ENCODE measurements at places on chromosomes 13 and 19.

- DNase-seq, result no peak
Measured at GRCh38 chr13:113027566-113027965, 58.6 kb downstream of the MCF2L start.

DNA sequence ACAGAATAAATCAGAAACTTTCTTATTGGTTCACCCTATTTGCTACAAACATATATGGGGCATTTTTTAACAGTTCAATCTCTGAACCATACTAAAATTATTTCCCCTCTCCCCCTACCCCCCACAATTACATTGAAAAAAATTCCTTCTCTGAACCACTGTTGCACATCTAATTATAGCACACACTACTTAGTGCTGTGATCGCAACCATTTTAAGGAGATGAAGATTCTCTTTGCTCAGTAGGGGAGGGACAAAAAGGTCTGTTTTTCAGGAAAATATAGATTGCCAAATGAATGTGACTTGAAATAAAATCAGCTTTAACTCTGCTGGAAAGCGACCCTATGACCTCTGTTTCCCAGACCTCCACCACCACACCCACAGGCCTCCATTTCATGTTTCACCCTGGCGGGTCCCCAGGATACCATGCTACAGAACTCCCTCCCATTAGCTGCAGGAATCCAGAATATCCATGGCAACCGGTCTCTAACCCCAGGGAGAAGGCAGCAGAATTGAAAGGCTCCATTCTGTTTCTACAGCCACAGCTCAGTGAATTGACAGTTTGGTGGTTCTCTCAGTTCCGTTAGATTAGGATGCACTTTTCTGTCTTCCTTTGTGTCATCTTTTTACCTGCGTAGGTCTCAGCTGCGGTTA, 286.3 kb downstream of the TBC1D4 start:
- no peak for DNase-seq

DNA sequence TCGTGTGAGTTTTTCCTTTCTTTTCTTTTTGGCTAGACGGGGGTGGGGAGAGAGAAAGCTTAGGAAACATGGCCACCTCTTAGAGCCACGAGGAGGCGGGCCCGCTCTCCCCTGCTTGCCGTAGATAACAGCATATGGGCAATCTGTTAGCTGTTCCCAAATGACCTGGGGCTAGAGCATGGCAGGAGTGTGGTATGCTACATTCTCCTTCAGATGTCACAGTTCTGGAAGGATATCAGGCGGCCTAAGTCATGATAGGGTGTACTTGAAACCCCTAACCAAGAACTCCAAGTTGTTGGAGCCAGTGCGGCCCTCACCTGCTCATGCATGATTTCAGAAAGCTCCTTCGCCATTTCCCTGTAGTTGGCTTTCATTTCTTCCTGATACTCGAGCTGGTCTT, 44.3 kb upstream of the SLC15A1 start:
- DNase-seq, result no peak

DNA sequence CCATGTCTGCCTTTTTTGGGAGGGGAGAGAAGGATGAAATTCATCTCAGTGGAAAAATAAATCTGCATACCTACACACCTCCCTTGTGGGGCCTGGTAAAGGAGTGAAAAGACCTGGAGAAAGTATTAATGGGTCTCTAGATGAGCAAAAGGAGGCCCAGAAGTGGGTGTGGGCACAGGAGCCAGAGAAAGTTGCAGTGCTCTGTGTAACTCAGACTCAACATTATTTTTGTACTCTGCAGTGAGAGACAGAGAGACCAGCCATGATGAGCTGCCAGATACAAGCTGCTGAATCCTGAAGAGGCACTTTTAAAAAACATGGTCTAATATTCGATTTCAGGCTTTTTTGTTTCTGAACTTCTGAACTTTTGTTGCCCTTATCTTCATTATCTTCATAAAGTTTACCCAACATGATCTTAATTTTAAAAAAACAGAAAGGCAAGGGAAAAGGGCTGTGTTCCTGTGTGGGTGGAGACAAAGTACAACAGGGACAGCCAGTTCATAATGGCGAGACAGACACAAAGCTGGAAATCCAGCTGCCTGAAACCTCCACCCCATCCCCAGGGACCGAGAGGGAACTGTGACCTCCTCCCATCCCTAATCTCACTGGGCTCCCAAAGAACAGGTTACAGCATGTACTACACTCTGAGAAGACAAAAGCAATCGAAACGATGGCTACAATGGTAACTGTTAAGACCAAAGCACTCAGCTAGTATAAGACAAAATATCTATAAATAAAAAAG, 77.2 kb downstream of the KLF12 start:
- DNase-seq, result no peak

GRCh38 chr13:24220086-24220703, 59.7 kb downstream of the SPATA13 start:
- no peak for DNase-seq

DNA sequence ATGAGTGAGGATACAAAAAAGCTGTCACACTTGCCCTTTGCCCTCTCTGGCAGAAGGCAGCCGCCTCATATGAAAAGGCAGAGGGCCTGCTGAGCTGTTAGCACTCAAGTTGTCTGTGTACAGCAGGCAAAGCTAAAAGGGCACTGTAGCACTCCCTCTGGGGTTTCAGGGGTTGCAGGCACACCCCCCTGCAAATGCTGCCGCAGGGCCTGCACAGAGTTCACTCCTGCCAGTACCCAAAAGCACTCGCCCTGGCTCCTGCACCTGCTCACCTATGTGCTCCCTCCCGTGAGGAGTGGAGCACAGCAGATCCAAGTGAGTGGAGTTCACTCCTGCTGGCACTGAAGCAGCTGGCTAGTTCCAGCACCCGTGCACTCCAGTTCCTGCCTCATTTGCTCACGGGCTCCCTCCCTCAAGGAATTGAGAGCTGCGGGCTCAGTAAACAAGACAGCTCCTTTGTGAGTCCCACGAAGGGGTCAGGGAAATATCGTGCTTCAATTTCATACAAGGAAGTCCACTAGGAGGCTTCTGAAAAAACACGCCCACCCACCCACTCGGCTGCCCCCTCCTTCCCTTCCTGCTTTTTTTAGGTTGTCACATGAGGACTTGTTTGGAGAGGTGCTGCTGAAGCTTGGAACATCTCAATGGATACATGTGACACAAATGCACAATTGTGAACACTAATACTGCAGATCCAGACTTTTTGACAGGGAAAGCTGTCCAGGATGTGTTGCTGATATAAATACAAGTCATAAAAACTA, 9.9 kb upstream of the RCBTB2 start:
- DNase-seq, result peak; percentile 78

DNA sequence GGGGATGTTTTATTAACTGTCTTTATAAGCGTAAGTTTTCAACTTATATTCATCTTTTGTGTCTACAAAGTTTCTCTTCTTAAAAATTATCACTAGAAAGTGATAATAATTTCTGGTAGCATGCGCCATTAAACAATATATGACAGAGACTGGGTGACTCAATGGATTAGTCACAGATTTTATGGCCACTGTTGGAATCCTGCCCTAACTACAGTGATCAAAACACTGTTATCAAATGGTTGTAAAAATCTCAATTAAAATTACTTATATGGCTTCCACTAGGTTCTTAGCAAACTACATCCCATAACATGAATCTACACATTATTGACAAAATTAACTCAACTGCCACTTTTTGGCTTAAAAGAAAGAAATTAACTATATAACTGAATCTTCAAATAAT, 350.0 kb downstream of the DACH1 start:
- DNase-seq, result no peak

DNA sequence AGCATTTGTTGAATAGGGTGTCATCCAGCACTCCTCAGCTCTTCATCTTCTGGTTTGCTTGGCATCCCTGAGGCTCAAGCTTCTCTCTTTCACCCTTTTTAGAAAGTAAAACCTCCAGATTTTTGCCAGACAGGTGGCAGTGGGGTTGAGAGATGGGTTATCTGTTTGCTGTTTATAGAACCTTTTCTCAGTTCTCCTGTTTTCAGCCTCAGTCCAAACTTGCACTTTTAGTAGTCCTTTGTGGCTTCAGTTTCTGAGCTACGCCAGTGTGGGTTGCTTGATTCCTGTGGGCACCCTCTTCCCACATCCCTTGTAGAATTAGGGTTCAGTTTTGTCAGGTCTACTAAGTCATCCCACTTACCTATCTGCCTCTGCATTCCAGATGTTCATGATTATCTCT, 147.9 kb downstream of the PAN3 start:
- no peak for DNase-seq

- no peak for DNase-seq
Measured at GRCh38 chr19:50669302-50670101, 20.3 kb downstream of the C19orf81 start.

- DNase-seq, result peak; percentile 68
Measured at GRCh38 chr19:7533281-7533885, 2.1 kb upstream of the PNPLA6 start.

DNA sequence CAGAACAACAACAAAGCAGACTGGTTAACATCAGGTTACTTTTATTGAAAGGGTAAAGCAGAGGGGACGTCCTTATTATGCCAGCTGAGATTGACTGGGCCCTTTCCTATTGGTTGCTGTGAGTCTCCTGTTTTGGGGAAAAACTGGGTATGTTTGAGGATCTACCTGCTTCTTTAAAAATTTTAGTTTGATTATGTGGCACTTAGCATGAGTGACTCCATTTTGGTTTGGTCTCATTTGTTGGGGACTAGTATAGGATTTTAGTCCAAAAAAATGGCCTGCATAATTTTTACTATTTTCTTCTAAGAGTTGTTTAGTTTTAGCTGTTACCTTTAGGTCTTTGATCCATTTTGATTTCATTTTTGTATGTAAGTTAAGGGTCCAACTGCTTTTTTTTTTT, 14.4 kb downstream of the ZNF627 start:
- no peak for DNase-seq

GRCh38 chr13:44397766-44398223, 24.2 kb downstream of the SERP2 start:
- no peak for DNase-seq

GRCh38 chr19:4993683-4994082, 24.8 kb downstream of the KDM4B start:
- DNase-seq, result no peak

DNA sequence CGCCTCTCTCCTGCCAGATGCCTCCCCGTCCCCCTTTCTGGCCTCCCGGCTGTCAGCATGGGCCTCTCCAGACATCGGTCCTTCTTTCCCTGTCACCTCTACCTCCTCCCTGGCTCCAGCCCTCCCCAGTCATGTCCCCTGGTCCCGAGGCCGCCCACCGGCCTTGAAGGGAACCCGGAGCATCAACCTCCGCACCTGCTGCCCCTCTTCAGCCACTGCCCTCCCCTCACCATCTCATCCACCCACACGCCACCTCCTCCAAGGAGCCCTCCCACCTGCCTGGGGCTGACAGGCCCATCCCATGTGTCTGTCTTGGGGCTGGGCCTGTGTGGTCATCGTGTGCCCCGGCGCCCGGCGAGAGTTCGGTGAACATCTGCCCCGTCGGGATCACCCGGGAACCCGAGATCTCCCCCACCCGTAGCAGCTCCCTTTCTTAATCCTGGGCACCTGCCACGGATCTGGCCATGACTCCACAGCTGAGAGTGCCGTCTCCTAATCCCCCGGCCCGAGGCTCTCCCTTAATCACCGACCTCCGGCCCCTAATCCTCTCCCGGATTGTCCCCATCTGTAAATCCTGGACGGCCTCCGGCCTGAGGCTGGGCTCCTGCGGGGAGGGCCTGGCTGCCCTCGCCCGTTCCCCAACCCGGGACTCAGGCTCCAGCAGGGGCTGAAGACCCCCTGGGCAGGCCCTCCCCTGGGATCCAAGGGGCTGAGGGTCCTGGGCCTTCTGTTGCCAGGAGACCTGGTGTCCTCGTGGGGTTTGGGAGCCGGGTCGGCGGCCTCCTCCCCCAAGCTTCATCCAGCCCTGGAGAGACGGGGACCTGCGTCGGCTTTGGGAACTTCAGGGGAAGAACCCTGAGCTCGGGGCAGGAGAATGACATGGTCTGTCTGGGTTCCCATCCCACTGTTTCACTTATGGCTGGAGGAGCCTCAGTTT, 5.9 kb downstream of the HCN2 start:
- DNase-seq, result no peak

DNA sequence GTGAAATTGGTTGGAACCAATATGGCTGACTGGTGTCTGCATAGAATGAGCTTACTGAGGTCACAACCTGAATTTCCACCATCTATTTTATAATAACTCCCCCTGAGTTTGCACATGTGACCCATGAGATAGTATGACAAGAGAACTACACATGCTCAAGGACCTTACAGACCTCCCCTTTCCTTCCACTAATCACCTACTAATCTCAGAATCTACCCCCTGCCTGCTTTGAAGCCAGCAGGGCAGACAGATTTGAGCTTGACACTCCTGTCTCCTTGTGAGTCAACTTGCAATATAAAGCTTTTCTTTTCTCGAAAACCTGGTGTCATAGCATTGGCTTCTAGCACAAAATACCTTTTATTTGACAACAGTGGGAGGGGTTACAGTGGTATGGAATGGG, 248.4 kb downstream of the RFC3 start:
- DNase-seq, result no peak

DNA sequence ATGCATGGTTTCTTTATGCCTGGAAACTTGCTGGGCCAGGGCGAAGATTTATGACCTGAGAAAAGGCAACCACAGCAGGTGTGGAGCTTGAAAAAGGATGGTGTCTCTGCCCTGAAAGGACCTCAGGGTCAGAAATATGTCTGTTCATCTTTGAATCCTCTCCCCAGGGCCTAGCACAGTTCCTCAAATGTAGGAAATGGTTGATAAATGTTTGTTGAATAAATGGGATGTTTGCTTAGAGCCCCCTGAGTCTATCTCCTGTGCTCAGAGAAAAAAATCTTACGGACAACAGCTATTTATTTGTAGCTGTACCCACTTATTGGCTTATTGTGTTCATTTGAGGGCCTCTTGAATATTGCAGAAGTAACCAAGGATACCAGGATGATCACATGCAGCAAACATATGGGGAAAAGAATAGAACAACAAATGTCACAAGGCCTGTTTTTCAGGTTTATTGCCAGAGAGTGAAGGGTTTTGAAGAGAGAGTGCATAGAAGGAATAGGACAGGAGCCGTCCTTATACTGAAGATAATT, 114.5 kb downstream of the KLF5 start:
- no peak for DNase-seq

- DNase-seq, result no peak
Measured at GRCh38 chr19:46481223-46481848, 10.0 kb upstream of the PNMA8A start.

GRCh38 chr13:40486518-40487163, 179.8 kb downstream of the FOXO1 start:
- DNase-seq, result no peak

- no peak for DNase-seq
Measured at GRCh38 chr19:41848666-41849065, 3.8 kb downstream of the DMRTC2 start.

DNA sequence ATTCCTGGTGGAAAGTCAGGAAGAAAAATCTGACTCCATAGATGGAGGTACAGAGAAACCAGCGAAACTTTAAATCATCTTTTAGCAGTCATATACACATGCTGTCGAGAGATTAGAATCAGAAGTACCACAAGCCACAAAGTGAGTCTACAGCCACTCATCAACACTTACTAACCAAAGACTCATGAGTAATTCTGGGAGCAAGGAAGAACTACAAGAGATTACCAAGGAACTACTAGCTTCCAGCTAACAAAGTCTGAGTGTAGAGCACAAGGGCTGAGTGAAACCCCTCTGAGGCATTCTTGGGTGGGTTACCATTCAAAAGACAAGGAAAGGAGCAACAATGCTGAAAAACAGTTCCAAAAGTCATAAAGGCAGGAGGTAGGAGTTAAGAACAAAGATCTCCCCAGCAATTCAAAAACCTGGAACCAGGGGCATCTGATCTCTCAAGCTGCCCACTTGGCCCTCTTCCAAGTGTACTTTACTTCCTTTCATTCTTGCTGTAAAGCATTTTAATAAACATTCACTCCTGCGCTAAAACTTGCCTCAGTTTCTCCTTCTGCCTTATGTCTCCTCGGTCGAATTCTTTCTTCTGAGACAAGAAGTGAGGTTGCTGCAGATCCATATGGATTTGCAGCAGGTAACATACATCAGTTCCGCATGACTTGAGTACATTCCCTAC, 13.0 kb downstream of the RBM26 start:
- DNase-seq, result no peak
